ENCODE measurements at places on chromosomes 4 and X.
A peak's percentile ranks its signal among the peaks of the same experiment; 100 is the strongest.

- peak; percentile 81 for DNase-seq
These were observed 651 bp downstream of the NXT2 start for GRCh38 chrX:109537324-109537665.

DNA sequence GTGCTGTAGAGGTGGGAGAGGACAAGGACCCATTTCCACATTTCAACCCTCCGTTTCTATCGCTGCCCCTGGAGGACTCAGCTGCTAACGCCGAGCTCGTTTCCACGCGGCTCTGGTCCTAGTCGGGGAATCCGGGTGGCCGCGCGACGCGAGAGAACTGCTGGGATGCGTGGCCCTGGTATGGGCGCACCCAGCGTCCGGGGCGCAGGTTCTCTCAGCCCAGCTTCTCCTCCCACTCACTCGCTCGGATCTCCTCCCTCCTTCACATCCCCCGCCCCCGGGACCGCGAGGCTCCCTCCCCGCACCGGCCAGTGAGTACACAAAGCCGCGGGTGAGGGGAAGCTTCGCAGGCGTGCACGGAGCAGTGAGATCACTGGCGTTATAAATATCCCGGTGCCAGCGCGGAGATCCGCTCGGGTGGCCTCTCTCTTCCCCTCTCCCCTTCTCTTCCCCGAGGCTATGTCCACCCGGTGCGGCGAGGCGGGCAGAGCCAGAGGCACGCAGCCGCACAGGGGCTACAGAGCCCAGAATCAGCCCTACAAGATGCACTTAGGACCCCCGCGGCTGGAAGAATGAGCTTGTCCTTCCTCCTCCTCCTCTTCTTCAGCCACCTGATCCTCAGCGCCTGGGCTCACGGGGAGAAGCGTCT is at the start of gene FGF5:
TSS of gene FGF5 (plus strand) at position 412 of the 649 bp plus-strand sequence. CDS start at position 573, 161 bp downstream.
- peak; percentile 67 for DNase-seq

GRCh38 chr4:83153417-83153816 is 38.9 kb upstream of the PLAC8 start:
- peak; percentile 13 for DNase-seq

GRCh38 chr4:100340512-100341485 is 150.5 kb upstream of the DDIT4L start:
- DNase-seq: no peak

- peak; percentile 66 for DNase-seq
These were observed 47.3 kb upstream of the TLR3 start for GRCh38 chr4:186021461-186022167.

DNA sequence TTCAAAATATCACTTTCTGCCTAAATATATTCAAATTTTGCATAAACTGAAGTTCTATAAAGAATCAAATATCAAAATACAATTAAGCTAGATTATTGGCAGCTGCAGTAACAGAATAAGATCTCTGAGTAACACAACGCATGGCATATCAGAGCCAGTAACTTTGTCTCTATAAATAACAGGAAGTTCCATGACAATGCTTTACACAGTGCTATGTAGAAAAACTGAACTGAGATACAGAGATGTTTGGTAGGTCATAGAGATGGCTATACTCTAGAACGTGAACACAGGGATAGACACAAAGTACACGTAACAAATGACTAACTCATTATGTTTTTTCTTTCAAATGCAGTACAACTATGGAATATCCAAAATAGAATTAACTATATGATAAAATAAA is 18.2 kb downstream of the UBE2D3 start:
- DNase-seq: peak; percentile 30

- no peak for DNase-seq
These were observed 364.5 kb downstream of the MAPK10 start for GRCh38 chr4:85995361-85995760.

DNA sequence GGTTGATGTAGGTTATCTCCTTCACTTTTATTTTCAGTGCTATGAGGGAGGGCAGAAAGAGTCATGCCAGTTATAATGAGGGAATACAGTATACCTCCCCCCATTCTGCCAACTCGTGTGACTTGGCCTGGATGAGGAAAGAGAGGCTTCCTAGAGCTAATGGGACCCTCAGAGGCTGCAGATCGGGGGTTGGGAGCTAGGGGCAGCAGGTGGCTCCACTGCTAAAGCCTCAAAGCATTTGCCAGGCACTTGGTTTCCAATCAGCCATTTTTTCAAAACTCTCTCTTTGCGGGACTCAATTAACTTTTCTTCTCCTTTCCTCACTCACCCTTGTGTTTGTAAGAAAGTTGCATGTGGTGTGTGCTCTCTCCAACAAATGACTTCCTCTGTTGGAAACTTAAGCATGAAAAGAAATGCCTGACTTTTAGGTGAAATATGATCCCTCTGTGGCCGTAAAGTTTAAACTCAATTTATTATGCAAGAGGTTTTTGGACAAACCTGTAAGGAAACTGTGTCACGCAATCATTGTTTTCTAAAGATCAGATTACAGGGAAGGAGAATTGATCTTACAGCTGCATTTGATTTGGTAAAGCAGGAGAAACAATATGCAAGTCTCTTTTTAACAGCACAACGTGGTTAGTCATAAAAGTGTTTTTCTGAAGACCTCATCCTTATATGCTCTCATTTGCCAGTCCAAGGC is 7.0 kb downstream of the SFRP2 start:
- DNase-seq: peak; percentile 81

DNA sequence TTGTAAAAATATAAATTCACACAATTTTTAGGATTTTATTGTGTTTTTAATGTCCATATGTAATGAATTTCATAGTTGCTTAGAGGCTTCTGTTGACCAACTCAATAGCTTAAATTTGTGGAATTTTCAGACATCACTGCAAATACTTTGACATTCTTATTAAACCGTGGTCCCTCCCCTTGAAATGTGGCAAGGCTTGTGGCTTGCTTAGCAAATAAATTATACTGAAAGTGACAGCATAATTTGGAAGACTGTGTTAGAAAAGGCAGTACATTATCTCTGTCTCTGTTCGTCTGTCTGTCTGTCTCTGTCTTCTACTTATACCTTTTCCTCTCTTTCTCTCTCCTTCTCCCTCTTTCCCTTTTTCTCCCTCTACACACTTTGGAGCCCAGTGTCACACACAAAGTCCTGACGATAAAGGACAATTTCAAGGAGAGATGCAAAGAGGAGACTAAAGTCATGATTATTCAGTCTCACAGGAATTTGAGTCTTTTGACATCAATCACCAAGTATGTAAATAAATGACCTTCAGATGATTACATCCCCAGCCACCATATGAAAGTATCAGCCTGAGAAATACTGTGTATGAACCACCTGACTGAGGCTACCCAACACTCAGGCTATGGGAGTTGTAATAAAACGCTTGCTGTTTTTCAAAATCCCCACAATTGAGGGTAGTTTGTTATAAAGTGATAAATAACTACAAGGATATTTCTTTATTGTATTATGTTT is 21.0 kb upstream of the UGT2B7 start:
- no peak for DNase-seq

GRCh38 chr4:117898496-117898895 is 135.8 kb upstream of the NDST3 start:
- no peak for DNase-seq

DNA sequence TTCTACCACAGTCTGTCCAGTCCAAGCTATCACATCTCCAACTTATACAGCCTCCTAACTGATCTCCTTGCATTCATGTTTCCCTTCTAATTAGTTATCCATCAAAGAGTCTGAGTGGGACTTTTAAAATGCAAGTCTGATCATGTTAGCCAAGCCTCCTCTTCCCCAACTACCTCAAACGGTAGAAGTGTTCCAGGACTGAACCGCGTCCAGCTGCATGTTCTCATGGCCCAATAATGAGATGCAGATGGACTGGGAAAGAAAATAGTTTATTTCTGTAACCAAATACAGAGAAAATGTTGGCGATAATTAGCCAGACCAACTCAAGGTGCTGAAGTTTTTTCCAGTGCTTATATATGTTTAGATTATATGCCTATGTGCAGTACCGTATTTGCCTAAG is 46.6 kb upstream of the PPP1R2C start:
- DNase-seq: peak; percentile 60

- DNase-seq: no peak
These were observed 43.7 kb downstream of the IL15 start for GRCh38 chr4:141680060-141680459.

DNA sequence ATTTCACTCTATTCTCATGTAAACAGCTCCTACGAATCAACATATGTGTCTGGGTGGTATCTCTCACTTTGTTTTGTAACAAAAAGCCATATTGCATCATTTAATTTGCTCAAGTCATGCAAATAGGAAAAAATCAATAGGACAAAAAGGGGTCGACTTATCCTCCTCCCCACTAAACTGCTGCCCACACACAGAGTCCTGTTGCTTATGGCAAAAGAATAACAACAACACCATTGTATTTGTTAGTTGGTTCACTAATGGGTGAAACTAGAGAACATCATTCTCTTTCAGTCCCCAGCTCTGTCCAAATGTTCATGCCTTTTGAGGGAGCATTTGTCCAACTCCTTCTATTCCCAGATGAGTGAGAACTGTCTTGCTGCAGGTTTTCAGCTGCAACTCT is 2.1 kb downstream of the HHIP start:
- DNase-seq: peak; percentile 40

GRCh38 chrX:19513383-19513782 is 1.9 kb downstream of the MAP3K15 start:
- DNase-seq: no peak

DNA sequence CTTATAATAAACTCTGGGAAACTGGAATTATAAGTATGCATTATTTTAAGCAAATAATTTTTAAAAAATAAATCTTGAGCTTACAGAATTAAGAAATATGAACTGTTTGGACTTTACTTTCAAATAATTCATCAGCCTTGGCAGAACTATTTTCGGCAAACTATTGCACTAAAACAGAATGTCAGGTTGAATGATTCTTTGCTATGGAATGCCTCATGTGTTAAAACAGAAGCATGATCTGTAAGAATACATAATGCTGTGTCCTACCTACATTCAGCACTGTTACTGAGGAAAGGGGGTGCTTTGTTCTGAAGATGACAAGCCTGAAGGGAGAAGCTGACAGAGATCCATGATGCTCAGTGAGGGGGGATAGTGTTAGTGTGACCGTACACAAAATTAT is 55.6 kb upstream of the EXOC1L start:
- DNase-seq: no peak

GRCh38 chr4:14693728-14694127 is 308.6 kb upstream of the CPEB2 start:
- DNase-seq: no peak
